ENCODE measurements at places on chromosomes 3 and 15. TPM values are rescaled to one million over a fixed set of nuclear protein-coding genes. Genes with fewer than 3 reads are reported as not detected.

The AP3B2 gene
- 0.79 TPM for total RNA-seq

The SI gene
- total RNA-seq = not detected

The GCHFR gene
- 1.6 TPM for total RNA-seq

The DCBLD2 gene
- 48.5 TPM for total RNA-seq

The KIAA1143 gene
- 16.7 TPM for total RNA-seq

The GATM gene
- 0.16 TPM for total RNA-seq

The NOX5 gene
- 1.8 TPM for total RNA-seq

The BTLA gene
- 0.16 TPM for total RNA-seq

The MYO5C gene
- total RNA-seq = 0.16 TPM

The TMEM207 gene
- total RNA-seq = not detected

The PLS1 gene
- total RNA-seq = 0.17 TPM

The FOXB1 gene
- total RNA-seq = not detected

The SERINC4 gene
- total RNA-seq = not detected

The CTXN2 gene
- not detected for total RNA-seq

The HDAC11 gene
- 17.2 TPM for total RNA-seq

The AMOTL2 gene
- total RNA-seq = 48.1 TPM

The KIF23 gene
- 2.3 TPM for total RNA-seq

The SLC22A13 gene
- total RNA-seq = 0.09 TPM

The OR5H6 gene
- not detected for total RNA-seq

The CSTA gene
- 6.6 TPM for total RNA-seq

The LINS1 gene
- total RNA-seq = 6.3 TPM

The HESX1 gene
- 0.79 TPM for total RNA-seq

The POPDC2 gene
- 0.26 TPM for total RNA-seq

The TNFSF10 gene
- total RNA-seq = 9.2 TPM

The SLC12A1 gene
- not detected for total RNA-seq

The MAP6D1 gene
- total RNA-seq = 0.52 TPM

The P3H2 gene
- total RNA-seq = 2.6 TPM

The CFAP20DC gene
- total RNA-seq = 1.0 TPM

Data from bronchial smooth muscle cell (primary cell).